ENCODE measurements at places on chromosomes 11 and 22. TPM values are rescaled to one million over a fixed set of nuclear protein-coding genes. Genes with fewer than 3 reads are reported as not detected.

DNA sequence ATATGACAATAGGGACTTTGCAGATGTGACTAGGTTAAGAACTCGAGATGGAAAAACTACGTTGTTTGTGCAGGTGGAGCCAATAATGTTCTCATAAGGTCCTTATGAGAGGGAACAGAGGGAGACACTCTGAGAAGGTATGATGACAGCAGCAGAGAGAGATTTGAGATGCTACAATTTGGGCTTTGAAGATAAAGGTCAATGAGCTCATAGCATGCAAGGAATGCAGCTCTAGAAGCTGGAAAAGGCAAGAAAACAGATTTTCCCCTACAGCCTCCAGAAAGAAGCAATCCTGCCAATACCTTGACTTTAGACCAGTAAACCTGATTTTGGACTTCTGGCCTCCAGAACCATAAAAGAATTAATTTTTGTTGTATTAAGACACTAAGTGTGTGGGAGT lies 21.1 kb downstream of the FAM76B start:
- H3K27me3 ChIP-seq: no peaks in the 10 kb centered on the region
- no peaks in the 10 kb centered on the region for H3K4me1 ChIP-seq
- peaks cover 6% of the 10 kb centered on the region for H3K36me3 ChIP-seq
- H3K27ac ChIP-seq: no peak overlapping the region
- no peak overlapping the region for H3K4me3 ChIP-seq

DNA sequence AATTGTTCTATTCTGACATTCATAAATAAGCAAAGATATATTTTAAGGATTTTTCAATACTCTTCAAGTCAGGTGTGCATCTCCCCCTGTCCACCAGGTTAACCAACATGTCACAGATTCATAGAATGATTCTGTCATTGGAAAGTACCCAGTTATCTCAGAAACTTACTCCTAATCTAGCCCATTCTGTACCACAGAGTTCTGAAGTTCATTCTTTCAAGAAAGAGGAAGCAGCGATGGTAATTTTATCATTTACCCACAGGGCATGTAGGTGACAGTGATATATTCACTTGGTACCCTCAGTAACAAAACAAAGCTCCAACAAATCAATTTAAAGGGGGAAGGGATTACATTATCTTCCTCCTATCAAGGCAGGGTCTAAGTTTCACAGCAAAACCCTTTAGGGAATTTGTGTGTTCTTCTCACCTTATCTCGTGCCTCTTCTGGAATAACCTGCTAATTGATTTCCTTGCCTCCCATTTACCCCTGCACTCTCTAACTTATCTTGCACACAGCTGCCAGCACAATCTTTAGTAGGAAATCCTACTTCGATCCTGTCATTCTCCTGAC lies 19.0 kb upstream of the MPPED2 start:
- no peaks in the 10 kb centered on the region for H3K36me3 ChIP-seq
- no peaks in the 10 kb centered on the region for H3K4me1 ChIP-seq

GRCh38 chr11:57394203-57394965 lies 3.9 kb upstream of the PRG2 start:
- H3K4me3 ChIP-seq: no peak overlapping the region
- H3K36me3 ChIP-seq: no peaks in the 10 kb centered on the region
- peaks cover 29% of the 10 kb centered on the region for H3K27me3 ChIP-seq
- no peaks in the 10 kb centered on the region for H3K4me1 ChIP-seq
- DNase-seq: no peak

- no peak overlapping the region for H3K4me3 ChIP-seq
- H3K36me3 ChIP-seq: no peaks in the 10 kb centered on the region
- no peak overlapping the region for H3K27ac ChIP-seq
- DNase-seq: no peak
- H3K27me3 ChIP-seq: peaks cover 8% of the 10 kb centered on the region
- peaks cover 14% of the 10 kb centered on the region for H3K4me1 ChIP-seq
These were observed 151.4 kb downstream of the FBXO7 start for GRCh38 chr22:32625985-32626384.

- no peak for DNase-seq
- H3K27ac ChIP-seq: no peak overlapping the region
- H3K4me1 ChIP-seq: peaks cover 5% of the 10 kb centered on the region
- peaks cover 27% of the 10 kb centered on the region for H3K27me3 ChIP-seq
These were observed 4.7 kb downstream of the SHANK2 start for GRCh38 chr11:71247551-71248250.

DNA sequence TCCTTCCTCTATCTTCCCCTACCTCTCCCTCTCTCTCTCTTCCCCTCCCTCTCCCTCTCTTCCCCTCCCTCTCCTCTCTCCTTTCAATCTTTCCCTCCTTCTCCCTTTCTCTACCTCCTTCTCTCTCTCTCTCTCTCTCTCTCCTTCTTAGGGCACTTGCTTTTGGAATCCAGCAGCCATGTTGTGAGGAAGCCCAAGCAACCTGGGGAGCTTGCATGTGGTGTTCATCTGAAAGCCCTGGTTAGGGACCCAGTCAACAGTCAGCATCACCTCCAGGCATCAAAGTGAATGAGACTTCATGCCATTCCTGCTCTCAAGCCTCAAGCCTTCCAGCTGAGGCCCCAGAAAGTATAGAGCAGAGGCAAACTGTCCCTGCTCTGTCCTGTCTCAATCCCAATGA lies 65.6 kb upstream of the SHISAL1 start:
- no peaks in the 10 kb centered on the region for H3K36me3 ChIP-seq
- H3K27ac ChIP-seq: no peak overlapping the region
- no peak for DNase-seq
- H3K27me3 ChIP-seq: peaks cover 35% of the 10 kb centered on the region

DNA sequence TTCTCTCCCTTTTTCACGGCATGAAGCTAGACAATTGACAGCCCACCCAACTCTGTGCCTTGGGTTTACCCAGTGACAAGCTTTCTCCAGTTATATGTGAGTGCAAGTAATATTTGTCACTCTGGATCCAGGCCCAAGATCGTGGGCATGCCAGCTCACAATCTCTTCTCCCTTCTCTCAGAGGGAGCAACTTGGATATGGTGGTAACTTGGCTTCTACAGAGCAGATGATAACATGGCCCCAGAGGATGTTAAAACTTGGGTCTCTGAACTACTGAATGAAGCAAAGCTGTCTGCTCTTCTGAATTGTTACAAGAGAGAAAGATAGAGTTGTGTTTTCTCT lies 20.8 kb downstream of the C11orf96 start:
- no peaks in the 10 kb centered on the region for H3K4me1 ChIP-seq
- H3K27me3 ChIP-seq: peaks cover 6% of the 10 kb centered on the region
- H3K4me3 ChIP-seq: no peak overlapping the region
- H3K27ac ChIP-seq: no peak overlapping the region

DNA sequence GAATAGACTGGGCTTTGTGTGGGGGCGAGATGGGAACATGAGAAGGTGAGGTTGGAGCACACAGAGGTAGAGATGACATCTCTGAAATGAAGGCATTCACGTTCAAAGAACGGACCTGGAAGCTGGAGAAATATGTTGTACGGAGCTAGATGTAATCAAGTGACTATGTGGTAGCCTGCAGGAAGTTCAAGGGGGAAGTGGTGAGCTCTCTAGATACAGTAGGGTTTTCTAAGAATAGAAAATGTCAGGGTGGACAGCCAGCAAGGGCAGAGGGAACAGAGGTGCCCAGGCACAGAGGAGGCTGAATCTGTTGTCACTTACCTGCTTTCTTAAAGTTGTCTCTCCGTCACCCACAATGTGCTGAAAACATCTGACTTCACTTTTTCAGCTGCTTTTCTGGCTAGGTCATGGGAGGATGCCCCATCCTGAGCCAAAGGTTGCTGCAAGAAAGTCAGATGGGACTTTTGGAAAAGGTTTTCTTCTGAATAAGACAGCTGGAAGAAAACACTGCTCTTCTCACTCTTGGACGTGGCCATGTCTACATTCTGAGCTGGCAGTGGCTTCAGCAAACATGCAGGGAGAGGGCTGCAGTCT lies 171.5 kb upstream of the B3GAT1 start:
- H3K4me1 ChIP-seq: no peaks in the 10 kb centered on the region
- H3K27ac ChIP-seq: no peak overlapping the region
- H3K36me3 ChIP-seq: no peaks in the 10 kb centered on the region
- no peaks in the 10 kb centered on the region for H3K27me3 ChIP-seq

GRCh38 chr22:19722178-19722981 lies 959 bp upstream of the GP1BB start:
- DNase-seq: no peak
- peaks cover 5% of the 10 kb centered on the region for H3K36me3 ChIP-seq
- peaks cover 3% of the 10 kb centered on the region for H3K27me3 ChIP-seq
- no peak overlapping the region for H3K4me3 ChIP-seq

- H3K4me1 ChIP-seq: peaks cover 2% of the 10 kb centered on the region
- H3K4me3 ChIP-seq: no peak overlapping the region
- no peaks in the 10 kb centered on the region for H3K36me3 ChIP-seq
- H3K27ac ChIP-seq: no peak overlapping the region
- H3K27me3 ChIP-seq: no peaks in the 10 kb centered on the region
- DNase-seq: no peak
These were observed 52.7 kb downstream of the SYN3 start for GRCh38 chr22:33005476-33005875.

DNA sequence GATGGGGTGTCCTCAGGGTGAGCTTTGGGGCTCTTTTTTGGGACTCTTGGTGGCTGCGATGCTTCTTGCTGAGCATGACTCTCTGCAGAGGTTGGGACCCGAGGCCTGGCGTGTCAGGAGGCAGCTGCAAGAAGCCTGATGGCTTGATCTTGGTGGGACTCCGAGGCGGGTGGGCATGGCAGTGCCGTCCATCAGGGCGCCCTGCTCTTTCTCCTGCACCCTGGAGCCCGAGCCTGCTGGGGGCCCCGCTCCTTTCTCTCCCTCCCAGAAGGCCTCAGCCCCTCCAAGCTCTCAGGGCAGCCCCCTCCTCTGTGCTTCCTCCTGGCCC lies 432.7 kb downstream of the TBC1D22A start:
- no peaks in the 10 kb centered on the region for H3K4me1 ChIP-seq
- H3K27me3 ChIP-seq: no peaks in the 10 kb centered on the region
- H3K27ac ChIP-seq: no peak overlapping the region
- no peak for DNase-seq

- H3K36me3 ChIP-seq: no peaks in the 10 kb centered on the region
- H3K4me1 ChIP-seq: no peaks in the 10 kb centered on the region
- no peak for DNase-seq
These were observed 1093.3 kb downstream of the BRD1 start for GRCh38 chr22:48734359-48734758.

DNA sequence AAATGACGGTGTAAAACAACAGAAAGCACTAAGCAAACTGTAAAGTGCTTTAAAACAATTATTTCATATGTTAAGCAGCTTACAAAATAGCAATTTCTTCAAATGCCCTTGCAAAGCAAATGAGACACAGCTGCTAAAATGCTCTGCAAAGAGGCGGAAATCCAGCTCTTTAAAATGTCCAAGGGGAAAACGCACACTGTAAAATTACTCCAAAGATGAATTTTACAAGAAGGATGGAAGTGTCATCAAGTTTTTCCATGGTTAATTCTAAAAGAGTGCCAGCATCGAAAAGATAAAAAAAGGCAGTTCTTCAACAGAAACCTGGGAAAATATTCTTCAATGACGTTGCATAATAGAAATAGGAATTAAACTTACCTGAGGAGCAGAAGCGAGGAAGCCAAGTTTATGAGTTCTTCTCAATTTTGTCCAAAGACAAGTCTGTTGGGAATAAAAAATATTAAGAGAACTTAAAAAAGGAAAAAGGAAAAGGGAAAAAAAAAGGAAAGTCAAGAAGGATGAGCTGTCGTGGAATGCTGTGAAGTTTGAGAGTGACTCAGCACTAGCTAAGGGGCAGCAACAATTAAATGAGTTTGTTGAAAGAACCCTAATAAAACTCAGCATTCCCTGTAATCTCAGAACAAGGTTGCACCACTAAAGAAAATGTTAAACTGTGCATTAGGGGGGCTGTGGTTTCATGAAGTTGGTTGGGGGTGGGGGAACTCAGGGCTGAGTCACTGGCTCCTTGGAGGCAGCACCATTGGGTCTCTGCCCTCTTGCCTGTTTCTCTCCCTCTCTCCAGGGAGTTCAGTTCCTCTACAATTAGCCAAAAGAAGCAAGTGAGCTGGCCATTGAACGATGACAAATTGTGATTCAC lies 64.2 kb upstream of the BLID start:
- peaks cover 28% of the 10 kb centered on the region for H3K36me3 ChIP-seq
- peak; percentile 97 for DNase-seq
- peaks cover 44% of the 10 kb centered on the region for H3K4me1 ChIP-seq
- H3K4me3 ChIP-seq: peak overlapping the region; percentile 99

- no peaks in the 10 kb centered on the region for H3K4me1 ChIP-seq
- H3K36me3 ChIP-seq: no peaks in the 10 kb centered on the region
- H3K27me3 ChIP-seq: peaks cover 4% of the 10 kb centered on the region
- no peak for DNase-seq
- H3K27ac ChIP-seq: no peak overlapping the region
These were observed 12.3 kb downstream of the SPI1 start for GRCh38 chr11:47366020-47366490.

GRCh38 chr22:19121631-19122142 lies 525 bp downstream of the DGCR2 start:
- peak overlapping the region; percentile 84 for H3K27ac ChIP-seq
- peak overlapping the region; percentile 79 for H3K4me3 ChIP-seq
- H3K4me1 ChIP-seq: peaks cover 12% of the 10 kb centered on the region
- no peaks in the 10 kb centered on the region for H3K27me3 ChIP-seq

DNA sequence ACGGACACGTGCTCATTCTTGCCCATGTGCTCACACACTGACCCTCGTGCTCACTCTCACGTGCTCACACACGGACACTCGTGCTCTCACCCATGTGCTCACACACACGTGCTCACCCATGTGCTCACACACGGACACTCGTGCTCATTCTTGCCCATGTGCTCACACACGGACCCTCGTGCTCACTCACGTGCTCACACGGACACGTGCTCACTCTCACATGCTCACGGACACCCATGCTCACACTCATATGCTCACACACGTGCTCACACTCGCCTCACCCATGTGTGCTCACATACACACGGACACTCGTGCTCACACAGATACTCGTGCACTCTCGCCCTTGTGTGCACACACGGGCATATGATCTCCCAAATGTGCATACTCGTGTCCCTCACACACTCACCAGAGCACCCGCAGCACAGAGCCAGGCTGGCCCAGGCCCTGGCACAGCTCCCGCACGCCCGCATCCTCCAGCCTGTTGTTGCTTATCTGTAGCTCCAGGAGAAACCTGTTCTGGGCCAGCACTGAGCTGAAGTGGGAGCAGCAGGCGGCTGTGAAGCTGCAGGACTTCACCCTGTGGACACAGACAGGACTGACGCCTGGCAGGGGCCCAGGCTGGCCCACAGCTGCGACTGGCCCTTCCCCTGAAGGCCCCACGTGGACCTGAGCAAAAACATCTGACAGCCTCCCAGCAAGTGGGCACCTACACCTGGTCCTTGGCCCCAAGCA lies 9.3 kb downstream of the RNH1 start:
- no peaks in the 10 kb centered on the region for H3K4me1 ChIP-seq
- peaks cover 25% of the 10 kb centered on the region for H3K36me3 ChIP-seq
- no peaks in the 10 kb centered on the region for H3K27me3 ChIP-seq
- H3K4me3 ChIP-seq: no peak overlapping the region
- no peak overlapping the region for H3K27ac ChIP-seq

GRCh38 chr11:118081241-118081958 lies 4.5 kb downstream of the TMPRSS4 start:
- H3K36me3 ChIP-seq: no peaks in the 10 kb centered on the region
- no peak overlapping the region for H3K4me3 ChIP-seq
- no peak for DNase-seq
- H3K27ac ChIP-seq: no peak overlapping the region
- H3K27me3 ChIP-seq: peaks cover 4% of the 10 kb centered on the region

Gene ABTB2
- 12.2 TPM for total RNA-seq

Gene LRRC56
- total RNA-seq: 0.82 TPM

Gene RANGAP1
- 77.8 TPM for total RNA-seq

Gene TMEM218
- 11.6 TPM for total RNA-seq

Gene ZNRF3
- 5.8 TPM for total RNA-seq

Gene SHANK3
- 10.1 TPM for total RNA-seq

Gene OR56A3
- not detected for total RNA-seq

Gene HBE1
- not detected for total RNA-seq

Gene MAP6
- 3.9 TPM for total RNA-seq

Gene DTX4
- total RNA-seq: 16.1 TPM

Gene BRSK2
- total RNA-seq: 7.1 TPM
